ENCODE measurements at places on chromosomes 16 and 17. TPM values are rescaled to one million over a fixed set of nuclear protein-coding genes. Genes with fewer than 3 reads are reported as not detected.
A peak's percentile ranks its signal among the peaks of the same experiment; 100 is the strongest.

Gene RUNDC3A
- 0.31 TPM for total RNA-seq

GRCh38 chr16:11315510-11315909 is 29.7 kb upstream of the RMI2 start:
- no peak for DNase-seq

- DNase-seq = peak; percentile 33
Observed at GRCh38 chr16:50635505-50636392, 45.4 kb downstream of the SNX20 start.

DNA sequence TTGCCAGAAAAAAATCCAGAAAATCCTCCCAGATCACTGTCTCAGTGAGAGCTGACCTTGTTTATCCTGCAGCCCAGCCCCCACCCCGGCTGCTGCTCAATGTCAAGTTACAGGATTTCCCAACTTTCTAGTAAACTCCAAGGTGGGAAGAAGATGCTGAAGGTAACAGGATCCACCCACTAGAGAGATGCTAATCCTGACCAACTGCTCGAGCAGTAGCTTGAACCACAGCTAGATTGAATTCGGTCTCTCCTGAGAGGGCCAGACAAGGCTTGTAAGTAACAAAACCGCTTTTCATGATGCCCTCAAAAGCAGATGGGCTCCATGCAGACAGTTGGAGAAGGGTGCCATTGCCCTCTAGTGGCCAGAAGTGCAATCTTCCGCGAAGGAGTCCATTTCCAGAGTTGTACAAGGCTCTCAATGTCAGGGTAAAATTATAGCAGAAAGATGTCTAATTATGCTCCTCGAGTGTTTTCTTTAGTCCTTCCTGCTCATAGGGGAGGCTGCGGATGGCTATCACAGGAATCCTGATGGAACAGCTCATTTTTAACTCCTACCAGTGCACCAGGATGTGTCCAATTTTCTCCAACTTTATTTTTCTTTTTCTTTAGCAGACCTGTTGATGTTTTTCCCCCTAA is 3.9 kb downstream of the CDH11 start:
- no peak for DNase-seq

- no peak for DNase-seq
Observed at GRCh38 chr17:13395346-13395745, 206.4 kb downstream of the HS3ST3A1 start.

GRCh38 chr16:85536073-85536410 is 77.1 kb upstream of the GSE1 start:
- no peak for DNase-seq

DNA sequence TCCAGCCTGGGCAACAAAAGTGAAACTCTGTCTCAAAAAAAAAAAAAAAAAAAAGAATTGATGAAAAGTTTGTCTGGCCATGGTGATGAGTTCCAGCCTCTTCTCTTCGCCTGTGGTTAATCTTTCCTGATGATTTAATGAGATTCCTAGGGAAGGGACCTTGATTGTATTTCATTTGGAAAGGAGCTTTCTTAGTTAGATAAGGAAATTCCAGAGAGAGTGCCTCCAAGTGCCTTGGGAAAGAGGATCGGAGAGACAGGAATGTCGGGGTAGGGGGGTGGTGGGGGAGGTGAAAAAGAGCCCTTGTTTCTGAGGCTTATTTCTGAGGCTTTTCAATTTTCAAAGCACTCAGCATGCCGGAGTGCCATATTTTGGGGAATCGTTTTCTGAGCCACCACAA is 93.2 kb upstream of the SIAH1 start:
- no peak for DNase-seq

Gene MLX
- total RNA-seq = 38.9 TPM

GRCh38 chr16:19365486-19365885 is 52.2 kb upstream of the TMC5 start:
- DNase-seq = no peak

- DNase-seq = no peak
Observed at GRCh38 chr17:42846594-42847280, 2.4 kb downstream of the AOC2 start.

- DNase-seq = no peak
Observed at GRCh38 chr16:55297062-55297909, 26.7 kb upstream of the IRX6 start.

Gene MYH11
- not detected for total RNA-seq

DNA sequence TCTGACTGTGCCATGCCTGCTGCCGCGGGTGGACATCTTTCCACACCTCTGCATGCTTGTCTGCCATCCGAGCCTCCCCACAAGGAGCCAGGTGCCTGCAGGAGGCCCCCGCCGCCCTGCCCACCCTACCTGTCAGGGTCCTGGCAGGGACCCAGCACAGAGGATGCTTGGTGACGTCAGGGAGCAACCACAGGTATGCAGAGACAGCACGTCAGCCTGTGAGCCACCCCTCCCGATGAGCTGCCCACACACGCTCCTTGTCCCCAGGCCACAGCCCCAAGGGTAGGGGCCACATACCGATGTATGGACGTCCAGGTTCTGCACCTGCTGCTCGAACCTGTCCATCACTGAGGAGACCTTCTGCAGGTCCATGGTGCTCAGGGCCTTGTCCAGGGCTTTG is 10.6 kb downstream of the CHMP1A start:
- no peak for DNase-seq

- DNase-seq = no peak
Observed at GRCh38 chr17:64180089-64181073, 50.4 kb upstream of the ERN1 start.

DNA sequence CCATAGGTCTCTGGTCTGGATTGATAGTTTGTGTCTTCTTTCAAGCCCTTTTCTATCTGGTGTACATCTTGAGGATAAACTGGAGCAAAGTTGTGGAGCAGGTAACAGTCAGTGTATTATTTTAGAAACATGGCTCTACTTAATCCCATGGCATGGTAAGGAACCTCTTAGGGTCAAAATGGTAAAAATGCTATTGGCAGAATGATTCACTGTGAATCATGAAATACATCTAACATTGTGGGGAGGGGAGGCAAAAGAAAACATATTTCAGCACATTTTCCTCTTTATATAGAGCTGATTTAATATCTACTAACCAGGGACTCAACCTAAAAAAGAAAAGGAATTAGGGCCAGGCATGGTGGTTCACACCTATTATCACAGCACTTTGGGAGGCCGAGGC is 17.9 kb upstream of the ALDH3A2 start:
- no peak for DNase-seq

Gene KNOP1
- total RNA-seq = 5.6 TPM

DNA sequence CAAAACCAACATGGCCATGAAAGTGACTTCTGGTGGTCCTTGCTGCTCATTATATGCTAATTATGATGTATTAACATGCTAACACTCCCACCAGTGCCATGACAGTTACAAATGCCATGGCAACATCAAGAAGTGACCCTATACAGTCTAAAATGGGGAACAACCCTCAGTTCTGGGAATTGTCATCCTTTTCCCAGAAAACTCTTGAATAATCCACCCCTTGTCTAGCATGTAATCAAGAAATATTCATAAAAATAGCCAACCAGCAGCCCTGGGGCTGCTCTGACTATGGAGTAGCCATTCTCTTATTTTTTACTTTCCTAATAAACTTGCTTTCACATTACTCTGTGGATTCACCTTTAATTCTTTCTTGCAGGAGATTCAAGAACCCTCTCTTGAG is 35.9 kb downstream of the DNAJA2 start:
- no peak for DNase-seq

- DNase-seq = no peak
Observed at GRCh38 chr17:77503293-77503655, 362.5 kb downstream of the SEC14L1 start.

DNA sequence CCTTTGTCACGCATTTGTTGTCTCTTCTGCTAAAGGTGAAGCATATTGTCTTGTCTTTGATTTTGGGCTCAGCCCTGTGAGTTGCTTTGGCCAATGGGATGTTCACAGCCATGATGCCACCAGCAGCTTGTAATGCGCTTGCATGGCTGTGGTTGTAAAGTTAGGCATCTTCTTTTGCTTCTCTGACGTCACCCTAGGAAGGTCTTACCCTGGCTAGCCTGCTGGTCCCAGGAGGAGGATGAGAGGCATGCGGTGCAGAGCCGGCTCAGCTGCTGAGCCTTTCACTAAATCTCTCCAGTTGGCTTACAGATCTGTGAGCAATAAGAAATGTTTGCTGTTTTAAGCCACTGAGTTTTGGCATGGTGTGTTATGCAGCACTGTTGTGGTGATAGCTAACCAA is 40.8 kb downstream of the IRX6 start:
- no peak for DNase-seq

DNA sequence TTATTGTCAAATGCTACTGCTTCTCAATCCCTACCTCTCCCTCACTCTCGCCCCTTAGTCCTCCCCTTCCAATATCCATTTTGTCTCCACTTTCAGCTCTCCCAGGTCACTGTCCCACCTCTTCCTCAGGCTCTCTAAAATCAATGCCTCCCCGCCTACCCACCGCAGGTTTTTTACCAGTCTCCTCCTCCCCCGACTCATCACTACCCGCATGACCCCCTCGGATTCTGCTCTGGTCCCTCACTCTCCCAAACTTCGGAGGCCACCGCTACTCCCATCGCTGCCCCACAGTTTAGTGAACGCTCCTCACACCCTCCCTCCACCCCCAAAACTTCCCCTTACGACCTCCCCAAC is 513 bp downstream of the CRLF3 start:
- peak; percentile 26 for DNase-seq

DNA sequence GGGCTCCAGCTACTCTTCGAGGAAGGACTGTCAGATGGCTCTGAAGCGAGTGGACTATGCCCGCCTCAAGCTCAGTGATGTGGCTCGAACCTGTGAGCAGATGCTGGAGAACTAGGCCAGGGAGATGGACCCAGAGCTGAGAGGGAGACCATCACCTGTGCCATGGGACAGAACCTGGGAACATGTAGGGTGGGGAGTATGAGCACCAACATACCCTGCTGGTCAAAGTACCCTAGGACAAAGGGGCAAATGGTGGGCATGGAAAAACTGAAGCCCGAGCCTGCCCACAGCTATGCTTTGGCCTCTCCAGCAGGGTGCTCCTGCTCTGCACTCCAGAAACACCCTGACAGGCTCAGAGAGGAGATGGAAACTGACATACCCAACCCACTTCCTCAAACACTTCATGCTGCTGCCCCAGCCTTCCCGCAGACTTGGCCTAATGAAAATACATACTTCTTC is 1.9 kb downstream of the MED11 start:
- DNase-seq = no peak

DNA sequence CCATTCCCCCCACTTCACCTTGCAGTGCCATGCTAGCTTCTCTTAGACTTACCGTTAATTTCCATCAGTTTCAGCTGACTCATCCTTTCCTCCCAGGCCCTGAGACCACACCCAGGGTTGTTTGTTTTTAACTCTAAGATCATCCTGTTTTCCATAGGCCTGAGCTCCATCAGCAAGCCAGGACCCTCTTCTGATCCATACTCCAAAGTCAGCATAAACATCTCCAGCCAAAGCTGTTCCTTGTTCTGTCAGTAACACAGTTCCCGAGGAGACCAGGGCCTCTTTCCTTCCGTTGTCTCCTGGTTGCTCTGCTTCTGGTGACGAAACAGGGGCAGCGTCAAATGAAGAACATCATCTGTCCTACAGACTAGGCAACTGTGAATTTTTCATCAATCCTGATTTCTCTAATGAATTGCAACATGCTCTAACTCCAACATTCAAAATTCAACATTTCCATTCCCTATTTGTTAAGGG is 83.8 kb upstream of the HNF1B start:
- no peak for DNase-seq

- no peak for DNase-seq
Observed at GRCh38 chr17:4407851-4408250, 25.9 kb upstream of the SPNS3 start.

Data from natural killer cell (primary cell).